ENCODE measurements at places on chromosomes 5 and 9.

- no peak for DNase-seq
Observed at GRCh38 chr5:179123491-179124272, 63.5 kb downstream of the ZNF354C start.

DNA sequence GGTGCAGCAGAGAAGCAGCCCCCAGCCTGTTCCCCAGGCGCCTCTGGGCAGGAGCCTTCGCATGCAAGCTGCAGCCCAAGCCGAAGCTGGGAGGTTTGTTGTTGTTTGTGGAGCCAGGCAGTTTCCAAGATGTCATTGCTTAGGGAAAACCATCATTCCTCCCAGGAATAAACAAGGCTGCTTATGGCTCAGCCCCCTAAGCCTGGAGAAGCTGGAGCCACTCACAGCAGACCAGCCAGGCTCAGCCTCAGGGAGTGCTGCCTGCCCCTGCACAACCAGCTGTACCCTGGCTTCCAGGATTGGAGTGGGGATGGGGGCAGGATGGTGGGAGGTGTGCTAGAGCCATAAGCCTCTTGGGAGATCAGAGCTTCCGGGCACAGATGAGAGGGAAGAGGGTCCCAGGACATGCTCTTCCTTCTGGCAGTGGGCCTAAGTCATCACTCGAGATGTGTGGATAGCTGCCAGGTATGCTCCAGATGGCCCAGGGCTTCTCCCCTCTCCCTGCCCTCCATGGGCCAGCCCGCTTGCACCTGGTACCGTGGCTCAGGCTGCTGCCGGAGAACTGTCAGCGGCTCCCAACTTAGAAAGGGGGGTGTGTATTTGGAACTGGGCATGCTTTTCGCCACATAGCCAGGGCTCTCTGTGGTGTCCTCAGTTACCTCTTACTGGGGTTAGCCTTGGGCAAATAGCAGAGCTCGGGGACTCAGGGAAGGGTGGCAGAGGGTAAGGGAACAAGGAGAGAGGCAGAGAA, 105.2 kb downstream of the RGS3 start:
- DNase-seq = no peak

DNA sequence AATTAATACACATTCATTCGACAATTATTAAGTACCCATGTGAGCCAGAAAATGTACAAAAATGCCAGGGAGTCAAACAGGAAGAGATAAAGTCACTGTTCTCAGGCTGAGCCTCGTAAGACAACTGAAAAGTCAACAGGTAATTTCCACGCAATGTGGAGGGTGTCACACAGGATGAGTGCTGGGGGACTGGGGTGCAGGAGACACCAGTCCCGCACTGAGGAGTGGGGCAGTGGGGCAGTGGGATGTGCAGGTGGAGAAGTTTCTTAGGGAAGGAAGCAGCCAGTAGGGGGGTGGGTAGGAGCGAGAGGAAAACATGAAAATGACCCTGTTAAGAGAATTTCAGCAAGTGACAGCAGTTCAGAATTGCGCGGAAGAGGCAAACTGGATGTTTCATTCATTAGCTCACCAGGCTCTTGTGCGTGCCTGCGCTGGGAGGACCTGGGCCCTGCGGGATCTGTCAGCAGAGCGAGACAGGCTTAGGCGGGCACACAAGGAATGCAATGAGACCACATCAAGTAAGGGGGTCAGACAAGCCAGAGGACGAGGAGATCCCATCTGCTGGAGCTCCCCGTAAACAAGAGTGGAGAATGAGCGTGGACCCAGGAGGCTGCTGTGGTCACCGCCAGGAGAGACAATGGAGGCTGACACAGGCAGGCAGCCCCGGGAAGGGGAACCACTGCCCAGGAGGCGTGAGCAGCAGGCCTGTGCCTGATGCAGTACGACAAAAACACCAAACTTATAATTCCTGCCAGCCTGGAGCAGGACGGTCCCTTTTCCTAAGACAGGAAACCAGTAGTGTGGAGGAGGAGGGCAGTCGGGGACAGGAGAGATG, 21.0 kb downstream of the CAMSAP1 start:
- DNase-seq = no peak

- no peak for DNase-seq
Observed at GRCh38 chr9:120434532-120434931, 145.4 kb downstream of the CDK5RAP2 start.

DNA sequence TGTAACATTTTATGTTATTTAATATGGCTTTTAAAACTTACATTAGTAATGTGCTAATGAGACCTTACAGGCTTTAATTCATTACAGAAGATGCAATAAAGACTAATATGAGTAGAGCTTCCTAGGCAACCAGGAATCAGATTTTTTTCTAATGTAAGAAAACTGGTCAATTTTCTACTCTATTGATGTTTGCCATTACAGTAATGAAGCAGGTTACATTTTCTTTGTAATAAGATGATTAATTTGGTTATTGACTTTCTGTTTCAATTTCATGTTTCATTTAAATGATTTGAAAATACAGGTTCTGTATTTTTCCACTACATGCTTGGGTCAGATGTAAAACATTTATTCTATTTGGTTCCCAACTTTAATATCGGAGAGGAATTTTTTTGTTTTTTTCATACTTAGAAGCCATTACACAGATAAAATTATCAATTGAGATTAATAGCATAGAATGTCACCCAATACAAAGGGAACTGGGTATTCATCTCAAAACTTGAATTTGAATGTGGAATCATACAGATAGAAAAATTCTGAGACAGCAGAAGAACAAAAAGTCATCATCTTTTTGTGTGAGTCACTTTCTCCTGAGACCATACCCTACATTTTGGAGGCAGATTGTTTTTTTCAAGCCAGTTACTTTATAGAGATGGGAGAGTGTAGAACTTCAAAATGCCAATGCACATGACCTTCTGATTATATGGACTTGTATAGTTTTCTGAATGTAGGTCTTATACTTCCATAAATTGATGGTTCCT, 133.6 kb upstream of the HMHB1 start:
- no peak for DNase-seq

- DNase-seq = no peak
Observed at GRCh38 chr5:37715361-37715760, 124.5 kb downstream of the GDNF start.

DNA sequence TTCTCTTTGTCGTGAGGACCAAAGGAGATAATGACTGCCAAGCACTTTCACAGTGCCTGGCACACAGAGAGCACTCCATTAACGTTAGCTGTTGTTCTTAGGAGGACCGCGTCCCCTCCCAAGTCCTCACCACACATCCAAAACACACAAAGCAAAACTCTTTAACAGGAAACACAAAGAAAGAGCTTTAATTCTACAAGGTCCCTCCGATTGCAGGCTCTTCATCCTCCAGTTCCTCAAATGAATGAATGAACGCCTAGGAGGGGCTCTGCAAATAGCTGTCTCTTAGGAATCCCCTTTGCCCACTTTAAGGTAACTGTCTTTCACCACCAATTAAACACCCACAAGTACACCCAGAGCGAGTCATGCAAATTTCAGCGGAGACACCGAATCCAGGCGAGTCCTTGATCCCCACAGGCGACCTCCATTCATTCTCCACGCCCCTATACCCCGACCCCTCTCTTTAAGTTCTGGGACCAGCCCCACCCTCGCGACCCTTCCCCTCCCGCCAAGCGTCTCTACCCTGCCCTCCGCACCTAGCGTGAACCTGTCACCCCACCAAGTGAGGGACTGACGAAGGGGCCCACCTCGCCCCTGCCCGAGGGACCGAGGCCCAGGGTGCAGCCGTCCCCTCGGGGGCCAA, 644 bp downstream of the TSC1 start:
- no peak for DNase-seq

- DNase-seq = no peak
Observed at GRCh38 chr5:125528881-125529280, 782.4 kb upstream of the ZNF608 start.

GRCh38 chr5:20114526-20114925, 126.5 kb upstream of the CDH18 start:
- DNase-seq = no peak

DNA sequence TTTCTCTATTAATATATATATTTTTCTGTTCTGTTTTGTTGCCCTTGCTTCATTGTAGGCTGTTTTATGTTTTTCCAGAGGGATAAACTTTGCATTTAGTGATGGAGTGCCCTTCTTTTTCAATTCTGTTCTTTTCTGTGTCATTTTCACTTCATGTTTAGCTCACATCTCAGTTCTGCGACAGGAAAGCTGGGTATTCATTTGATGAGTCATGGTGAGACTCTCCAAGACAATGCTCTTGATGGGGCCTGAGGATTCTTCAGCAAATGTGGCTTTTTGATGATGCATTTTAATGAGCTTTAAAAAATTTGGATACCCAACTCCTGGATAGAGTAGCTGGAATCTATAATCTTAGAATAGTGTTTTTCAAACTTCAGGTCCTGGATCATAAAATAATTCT, 56.5 kb upstream of the SPATA31D4 start:
- DNase-seq = no peak

DNA sequence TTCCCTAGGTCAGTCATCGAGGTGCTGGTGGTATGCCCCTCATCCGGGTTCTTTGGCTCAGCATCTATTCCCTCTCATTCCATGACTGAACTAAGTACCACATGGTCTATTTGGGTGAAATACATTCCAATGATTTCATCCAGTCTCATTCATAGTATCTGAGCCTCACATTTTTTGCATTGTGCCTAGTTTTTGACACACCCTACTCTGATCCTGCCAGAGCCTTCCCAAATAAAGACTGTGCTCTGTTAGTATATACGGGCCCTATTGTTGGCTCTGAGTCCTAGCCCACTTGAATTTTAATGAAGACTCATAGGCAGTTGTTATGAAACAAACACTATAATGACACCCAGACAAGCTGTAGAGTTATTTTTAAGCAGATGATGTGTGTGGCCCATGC, 740.7 kb downstream of the CETN3 start:
- no peak for DNase-seq

DNA sequence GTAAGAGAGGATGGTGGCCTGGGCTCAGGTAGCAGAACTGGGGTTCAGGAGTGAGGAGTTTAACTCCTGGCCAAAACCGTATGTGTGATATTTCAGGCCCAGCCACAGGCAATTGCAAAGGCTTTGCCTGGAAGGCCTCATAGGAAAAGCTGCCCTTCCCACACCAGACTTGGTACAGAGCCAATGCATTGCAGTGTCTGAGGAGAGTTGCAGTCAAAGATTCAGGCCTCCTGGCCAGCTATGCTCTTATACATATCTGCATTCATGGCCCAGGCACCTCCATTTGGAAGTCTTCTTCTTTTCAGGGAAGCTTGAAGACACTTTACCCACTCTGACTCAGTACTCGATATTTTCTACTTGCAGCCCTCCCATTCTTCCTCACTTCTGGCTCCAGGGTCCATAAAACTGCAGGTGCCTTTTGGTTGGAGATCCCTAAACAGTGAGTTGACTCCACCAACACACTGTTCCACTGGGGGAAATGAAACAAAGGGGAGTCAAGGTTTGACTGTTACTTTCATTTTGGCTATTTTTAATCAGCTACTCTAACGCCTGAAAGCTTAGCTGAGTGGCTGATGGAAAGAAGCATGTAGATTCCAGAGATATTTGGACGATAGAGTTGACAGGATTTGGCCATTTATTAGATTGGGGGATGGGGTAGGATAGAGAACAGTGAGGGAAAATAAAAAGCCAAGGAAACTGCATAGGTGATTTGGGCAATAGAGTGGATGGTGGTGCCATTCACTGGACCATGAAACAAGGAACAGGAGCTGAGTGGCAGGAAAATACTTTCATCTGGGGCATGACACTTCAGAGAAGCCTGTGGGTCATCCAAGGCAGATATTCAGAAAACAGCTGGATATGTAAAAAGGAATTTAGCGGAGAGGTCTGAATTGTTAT, 30.6 kb upstream of the IL33 start:
- DNase-seq = no peak

DNA sequence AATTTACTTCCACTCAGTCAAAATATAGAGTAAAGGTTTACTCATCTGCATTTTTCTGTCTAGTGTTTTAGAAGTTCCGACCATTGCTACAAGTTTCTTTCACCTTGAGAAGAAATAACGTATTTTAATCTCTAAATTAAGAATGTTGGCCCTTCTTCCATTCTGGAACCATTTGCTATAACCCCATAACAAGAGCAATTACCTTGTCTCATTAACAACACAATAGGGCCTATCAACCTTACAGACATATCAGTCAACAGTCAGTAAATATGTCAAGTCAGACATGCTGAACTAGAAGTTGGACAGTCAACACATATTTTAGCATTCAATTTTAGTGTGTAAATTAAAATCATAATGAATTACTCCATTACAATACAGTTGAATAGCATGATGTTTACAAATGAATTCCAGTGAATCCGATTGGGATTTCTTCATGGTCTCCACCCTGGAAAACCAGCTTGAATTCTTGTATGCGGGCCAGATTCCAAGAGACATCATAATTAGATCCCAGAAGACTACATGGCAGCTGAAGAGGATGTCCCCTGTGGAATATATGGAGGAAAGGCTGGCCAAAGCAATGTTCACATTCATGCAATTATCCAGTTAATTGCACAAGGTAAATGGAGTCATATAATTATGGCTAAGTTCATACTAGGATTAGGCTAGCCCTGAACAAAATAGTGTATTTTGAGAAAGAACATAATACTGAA, 196.2 kb upstream of the TARS1 start:
- DNase-seq = no peak

DNA sequence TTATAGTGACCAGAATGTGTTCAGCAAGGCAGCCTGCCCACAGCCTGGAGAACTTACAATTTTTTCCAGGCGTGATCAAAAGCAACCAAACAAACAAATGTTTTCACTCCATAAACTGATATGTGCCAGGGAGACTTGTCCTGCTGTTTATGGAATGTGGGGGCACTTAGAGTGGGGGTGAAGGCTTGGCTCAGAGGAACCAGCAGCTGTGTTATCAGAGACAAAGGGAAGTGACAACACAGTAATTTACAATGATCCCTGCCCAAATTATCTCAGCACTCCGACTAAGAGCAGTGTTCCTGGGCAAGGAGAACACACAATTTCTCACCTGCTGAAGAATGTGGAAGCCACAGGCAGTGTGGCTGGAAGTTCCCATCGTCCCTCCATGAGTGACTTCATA, 429.1 kb upstream of the IRX4 start:
- DNase-seq = no peak

- no peak for DNase-seq
Observed at GRCh38 chr5:92885950-92886349, 695.1 kb downstream of the NR2F1-AS1 start.

DNA sequence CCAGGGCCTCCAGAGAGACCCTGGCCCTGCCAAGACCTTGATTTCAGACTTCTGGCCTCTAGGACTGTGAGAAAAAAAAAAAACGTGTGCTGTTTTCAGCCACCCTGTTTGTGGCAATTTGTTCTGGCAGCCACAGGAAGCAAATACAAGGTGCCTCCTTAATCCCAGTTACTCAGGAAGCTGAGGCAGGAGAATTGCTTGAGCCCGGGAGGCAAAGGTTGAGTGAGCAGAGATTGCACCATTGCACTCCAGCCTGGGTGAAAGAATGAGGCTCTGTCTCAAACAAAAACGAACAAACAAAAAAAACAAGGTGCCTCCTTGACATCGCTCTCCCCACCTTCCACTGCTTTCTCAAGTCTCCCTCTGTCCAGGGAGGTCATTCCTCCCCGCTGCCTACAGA, 98.0 kb downstream of the GABBR2 start:
- DNase-seq = no peak

GRCh38 chr5:143426437-143426991, 23.0 kb upstream of the NR3C1 start:
- DNase-seq = no peak

GRCh38 chr9:29118555-29118954, 1545.3 kb upstream of the C9orf72 start:
- DNase-seq = no peak

- no peak for DNase-seq
Observed at GRCh38 chr5:94575196-94575595, 43.2 kb downstream of the KIAA0825 start.

GRCh38 chr5:150441813-150442698, 7.5 kb downstream of the RPS14 start:
- no peak for DNase-seq
